ENCODE measurements at places on chromosomes 7 and 10. TPM values are rescaled to one million over a fixed set of nuclear protein-coding genes. Genes with fewer than 3 reads are reported as not detected.

GRCh38 chr7:4794591-4795350 lies 19.3 kb downstream of the AP5Z1 start:
- no peak for DNase-seq

NEURL1 gene
- total RNA-seq = 3.8 TPM

DNA sequence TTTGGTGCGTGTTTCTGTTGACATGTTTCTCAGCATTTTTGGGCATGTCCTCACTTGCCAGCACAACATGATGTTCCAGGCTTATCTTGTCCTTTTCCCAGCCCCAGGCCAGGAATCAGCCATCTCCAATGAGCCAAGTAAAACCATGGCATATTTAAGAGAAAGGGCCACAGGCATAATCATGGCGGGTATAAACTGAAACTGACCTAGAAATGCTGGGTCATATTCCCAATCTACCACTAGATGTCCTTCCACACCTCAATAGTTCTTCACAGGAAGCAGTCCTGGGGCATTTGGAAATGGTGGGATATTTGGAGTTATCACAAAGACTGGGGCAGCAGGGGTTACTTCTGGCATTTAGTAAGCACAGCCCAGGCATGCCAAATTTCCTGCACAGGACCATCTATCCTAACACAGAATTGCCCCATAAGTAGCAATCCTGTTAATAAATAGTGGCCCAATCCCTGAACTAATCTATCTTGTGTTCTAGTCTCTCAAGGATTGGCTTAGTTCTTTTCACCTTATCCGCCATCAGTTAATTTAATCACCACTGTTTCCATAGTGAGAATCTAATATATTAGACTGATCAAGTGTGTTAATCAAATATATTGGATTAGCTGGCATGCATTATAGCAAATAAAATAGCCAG lies 101.6 kb downstream of the NPSR1 start:
- peak; percentile 81 for DNase-seq

TDRD1 gene
- 1.7 TPM for total RNA-seq

DNA sequence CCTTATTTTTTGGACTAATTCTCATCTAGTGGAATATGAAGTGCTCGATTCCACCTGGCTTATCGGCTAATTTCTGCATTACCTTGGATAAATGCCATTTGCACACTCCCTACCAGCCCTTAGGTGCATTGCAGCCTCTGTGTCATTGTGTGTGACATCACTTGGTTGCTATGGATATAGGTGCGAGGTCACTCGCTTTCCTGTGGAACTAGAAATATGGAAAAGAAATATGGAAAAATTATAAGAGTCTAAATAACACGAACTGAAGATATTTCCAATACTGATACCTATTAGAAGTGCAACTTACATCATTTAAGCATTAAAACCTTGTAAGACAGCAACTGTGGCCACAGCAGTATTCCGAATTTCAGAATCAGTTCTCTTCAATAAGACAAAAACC lies 2.0 kb downstream of the YWHAG start:
- no peak for DNase-seq

- DNase-seq = peak; percentile 29
Observed at GRCh38 chr7:138032770-138033169, 30.9 kb upstream of the CREB3L2 start.

- DNase-seq = no peak
Observed at GRCh38 chr7:613442-614140, 93.9 kb upstream of the PDGFA start.

DNA sequence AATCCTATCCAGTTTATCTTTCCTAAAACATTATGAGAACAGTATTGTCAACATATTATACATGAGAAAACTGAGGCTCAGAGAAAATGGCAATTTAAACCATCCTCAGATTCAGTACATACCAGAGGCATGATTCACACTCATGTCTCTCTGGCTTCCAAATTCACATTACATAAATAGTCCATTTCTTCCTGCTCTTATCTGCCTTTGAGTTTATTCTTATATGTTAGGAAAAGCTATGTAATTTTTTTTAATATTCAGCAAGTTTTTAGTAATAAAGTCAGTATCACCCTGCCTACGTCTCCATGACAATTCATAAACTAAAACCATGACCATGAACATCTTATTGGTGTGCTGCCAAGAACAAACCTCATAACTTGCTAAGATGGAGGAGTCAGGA lies 1260.2 kb upstream of the SORCS1 start:
- DNase-seq = no peak

Measured in GM23338 (cell line).